Kidney (tissue), 22 donors: ENCODE measurements at places on chromosomes 1 and 21. TPM values are rescaled to one million over a fixed set of nuclear protein-coding genes. Genes with fewer than 3 reads are reported as not detected.

The ZNF593OS gene
- polyA plus RNA-seq, result not detected

The BARHL2 gene
- polyA plus RNA-seq, result not detected

The FAM163A gene
- polyA plus RNA-seq, result not detected

The OR2T35 gene
- polyA plus RNA-seq, result not detected

The CACNA1S gene
- 0.41 TPM for polyA plus RNA-seq

The TPTE gene
- not detected for polyA plus RNA-seq

The FCRL5 gene
- not detected for polyA plus RNA-seq

The TLCD4 gene
- polyA plus RNA-seq, result 2.4 TPM

The S100B gene
- 2.6 TPM for polyA plus RNA-seq

The CFAP298 gene
- polyA plus RNA-seq, result 43.8 TPM

The C8B gene
- not detected for polyA plus RNA-seq

The SDHB gene
- polyA plus RNA-seq, result 313 TPM

The ADAMTSL4 gene
- polyA plus RNA-seq, result 6.9 TPM

The TBX19 gene
- 1.6 TPM for polyA plus RNA-seq

The RPTN gene
- not detected for polyA plus RNA-seq

The NTNG1 gene
- 7.7 TPM for polyA plus RNA-seq

The ADORA3 gene
- 3.1 TPM for polyA plus RNA-seq

The LCE1A gene
- not detected for polyA plus RNA-seq

The GPX7 gene
- 14.3 TPM for polyA plus RNA-seq

The ZBTB8OS gene
- polyA plus RNA-seq, result 62.3 TPM

The LEPR gene
- 3.1 TPM for polyA plus RNA-seq

The TTC22 gene
- 9.6 TPM for polyA plus RNA-seq

The LCE3D gene
- not detected for polyA plus RNA-seq

The CYP4A22 gene
- polyA plus RNA-seq, result 108 TPM

The RPE65 gene
- polyA plus RNA-seq, result not detected

The FHAD1 gene
- polyA plus RNA-seq, result 0.84 TPM

The REG4 gene
- 0.34 TPM for polyA plus RNA-seq

The FAM72B gene
- polyA plus RNA-seq, result 0.56 TPM

The MSH4 gene
- not detected for polyA plus RNA-seq

The RGSL1 gene
- polyA plus RNA-seq, result not detected

The HES3 gene
- polyA plus RNA-seq, result not detected

The GJA5 gene
- polyA plus RNA-seq, result 36.4 TPM

The FAM3B gene
- polyA plus RNA-seq, result 44.4 TPM

The C4BPB gene
- 0.49 TPM for polyA plus RNA-seq

The LCE2C gene
- polyA plus RNA-seq, result not detected
